ENCODE measurements at places on chromosomes 6 and 20.

- DNase-seq, result no peak
Measured at GRCh38 chr6:119986934-119987549, 637.5 kb upstream of the MAN1A1 start.

DNA sequence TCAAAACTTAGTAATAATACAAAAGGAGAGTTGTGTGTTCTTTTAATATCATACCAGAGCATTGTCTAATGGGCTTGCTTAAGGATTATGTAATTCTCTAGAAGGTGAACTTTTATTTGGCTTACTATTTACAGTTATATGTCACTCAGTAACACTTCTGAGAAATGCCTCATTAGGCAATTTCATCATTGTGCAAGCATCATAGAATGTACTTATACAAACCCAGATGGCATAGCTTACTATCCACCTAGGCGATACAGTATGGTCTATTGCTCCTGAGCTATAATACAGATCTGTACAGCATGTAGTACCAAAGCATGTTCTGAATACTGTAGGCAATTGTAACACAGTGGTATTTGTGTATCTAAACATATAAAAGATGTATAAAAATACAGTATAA is 340.1 kb downstream of the PHF3 start:
- DNase-seq, result no peak

- DNase-seq, result no peak
Measured at GRCh38 chr20:5920581-5920980, 29.8 kb downstream of the TRMT6 start.

DNA sequence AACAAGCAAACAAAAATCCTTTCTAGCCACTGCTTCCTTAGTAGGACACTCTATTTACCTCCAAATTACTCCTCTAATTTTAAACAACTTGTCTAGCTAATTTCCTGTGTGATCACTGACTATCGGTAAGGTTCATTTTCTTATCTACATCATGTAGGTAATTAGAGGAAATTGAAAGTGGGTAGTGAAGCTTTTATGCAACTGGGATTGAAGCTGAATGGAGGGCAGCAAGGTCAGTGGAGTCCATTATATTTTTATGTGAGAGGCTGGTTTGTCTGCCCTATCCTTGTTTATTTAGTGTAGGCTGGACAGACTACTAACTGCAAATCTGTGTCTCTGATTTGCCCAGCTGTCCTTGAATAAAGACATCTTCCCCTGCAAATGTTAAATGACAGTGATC is 88.5 kb upstream of the SIM1 start:
- no peak for DNase-seq

DNA sequence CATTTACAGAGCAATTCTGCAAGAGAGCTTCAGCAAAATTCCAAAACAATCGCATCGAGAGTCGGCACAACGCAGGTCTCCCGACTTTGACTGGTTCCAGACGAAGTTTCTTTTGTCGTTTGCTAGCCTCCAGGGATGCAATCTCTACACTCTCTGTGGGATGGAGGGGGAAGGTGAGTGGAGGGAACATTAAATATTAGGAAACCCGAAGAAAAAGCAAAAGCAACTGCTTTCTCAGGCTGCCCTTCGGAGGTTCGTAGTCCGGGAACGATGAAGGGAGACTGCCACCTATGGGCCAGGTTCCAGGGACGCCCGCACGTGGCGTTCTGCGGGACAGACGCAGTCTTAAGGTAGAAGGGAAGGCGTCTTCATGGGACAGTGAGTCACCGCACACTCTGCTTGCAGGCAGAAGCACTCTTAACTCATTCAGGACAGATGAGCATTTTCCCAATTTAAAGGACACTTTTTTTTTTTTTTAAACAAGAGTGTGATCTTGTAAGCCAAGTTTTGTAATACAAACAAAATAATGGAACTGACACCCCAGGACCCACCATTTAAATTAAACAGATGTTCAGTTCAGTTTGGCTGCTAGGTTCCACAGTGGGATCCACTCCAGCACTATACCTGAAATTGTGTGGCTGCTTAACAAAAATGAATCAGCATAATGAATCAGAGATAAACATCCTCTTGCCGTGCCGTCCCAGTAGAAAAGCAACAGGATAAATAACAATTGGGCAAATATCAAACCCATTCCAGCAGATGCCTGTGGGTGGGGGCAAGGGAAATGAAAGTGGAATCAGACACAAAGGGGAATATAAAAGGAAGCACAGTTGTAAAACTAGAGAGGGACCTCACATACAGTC is 65.8 kb upstream of the ARMC2 start:
- peak; percentile 63 for DNase-seq

GRCh38 chr20:38674092-38674764 is 50.1 kb upstream of the SLC32A1 start:
- DNase-seq, result peak; percentile 49

DNA sequence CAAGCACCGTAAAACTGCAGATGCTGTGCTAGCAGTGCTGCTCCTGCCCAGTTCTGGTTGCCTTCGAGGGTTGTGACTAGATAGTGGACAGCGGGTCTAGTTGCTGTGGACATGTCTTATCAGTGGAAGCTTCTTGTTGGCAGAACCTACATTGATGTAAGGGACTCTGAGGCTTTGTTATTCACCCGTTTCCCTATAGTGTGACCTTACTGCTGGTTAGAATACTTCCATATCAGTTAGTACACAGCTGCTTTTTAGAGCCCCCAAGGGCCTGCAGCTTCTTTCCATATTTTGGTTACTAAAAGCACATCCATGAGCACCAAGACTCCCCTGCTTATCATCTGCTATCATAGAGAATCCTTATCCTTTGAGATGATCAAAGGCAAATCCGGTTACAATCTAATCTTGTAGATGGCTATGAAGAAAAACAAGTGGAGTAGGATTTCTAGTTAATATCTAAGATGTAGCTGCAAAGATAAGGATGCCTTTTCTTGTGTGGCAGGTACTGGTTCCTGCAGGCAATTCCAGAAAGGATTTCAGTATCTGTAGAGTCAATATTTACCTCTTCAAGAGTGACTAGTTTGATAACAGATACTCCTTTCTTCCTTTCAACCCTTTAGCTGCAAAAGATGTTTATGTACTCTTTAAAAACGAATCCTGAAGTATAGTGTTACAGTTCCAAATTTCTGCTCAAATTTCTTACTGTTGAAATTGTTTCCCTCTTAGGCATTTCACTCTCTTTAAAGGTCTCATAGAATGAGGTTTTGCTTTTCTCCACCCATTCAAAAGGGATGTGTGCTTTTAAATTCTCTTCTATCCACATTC is 163.6 kb downstream of the JARID2 start:
- no peak for DNase-seq

GRCh38 chr6:108432792-108433191 is 127.9 kb upstream of the FOXO3 start:
- DNase-seq, result no peak

DNA sequence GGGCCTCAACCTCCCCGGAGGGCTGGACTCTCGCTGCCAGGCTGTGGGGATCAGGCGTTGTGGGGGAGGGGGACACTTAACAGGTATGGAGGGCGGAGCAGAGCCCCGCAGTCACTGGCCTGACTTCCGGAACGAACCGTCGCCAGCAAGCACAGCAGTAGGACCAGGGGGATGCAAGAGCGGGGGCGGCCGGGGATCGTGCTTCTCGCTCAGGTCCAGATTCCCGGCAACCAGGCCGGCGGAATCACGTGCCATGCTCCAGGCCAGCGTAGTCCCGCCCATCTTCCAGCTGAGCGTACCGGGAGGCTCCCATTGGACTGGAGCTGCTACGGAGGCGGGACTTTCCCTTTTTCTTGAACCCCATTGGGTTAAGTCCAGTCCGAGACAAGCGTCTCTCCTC is 10.0 kb upstream of the POU5F1 start:
- peak; percentile 26 for DNase-seq

- no peak for DNase-seq
Measured at GRCh38 chr6:122799916-122800686, 11.0 kb downstream of the SMPDL3A start.

DNA sequence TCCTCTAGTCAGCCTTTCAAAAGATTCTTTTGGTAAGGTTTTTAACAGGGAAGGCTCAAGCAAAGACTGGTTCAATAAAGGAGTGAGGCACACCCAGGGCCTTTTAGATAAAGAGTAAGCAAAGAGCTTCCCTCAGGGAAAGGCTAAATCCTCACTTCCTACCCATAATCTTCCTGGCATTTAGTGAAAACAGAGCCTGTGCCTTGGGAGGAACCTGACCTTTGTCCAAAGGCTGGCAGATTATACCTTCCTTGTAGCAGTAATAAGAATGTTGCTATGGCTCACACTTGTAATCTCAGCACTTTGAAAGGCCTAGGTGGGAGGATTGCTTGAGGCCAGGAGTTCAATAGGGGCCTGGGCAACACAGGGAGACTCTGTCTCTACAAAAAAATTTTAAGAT is 280.1 kb upstream of the PLCB4 start:
- no peak for DNase-seq

GRCh38 chr20:59223182-59223601 is 59.6 kb downstream of the ZNF831 start:
- no peak for DNase-seq

GRCh38 chr6:159257846-159258245 is 88.6 kb downstream of the FNDC1 start:
- DNase-seq, result no peak

- DNase-seq, result no peak
Measured at GRCh38 chr6:24458134-24458533, 31.2 kb downstream of the GPLD1 start.

DNA sequence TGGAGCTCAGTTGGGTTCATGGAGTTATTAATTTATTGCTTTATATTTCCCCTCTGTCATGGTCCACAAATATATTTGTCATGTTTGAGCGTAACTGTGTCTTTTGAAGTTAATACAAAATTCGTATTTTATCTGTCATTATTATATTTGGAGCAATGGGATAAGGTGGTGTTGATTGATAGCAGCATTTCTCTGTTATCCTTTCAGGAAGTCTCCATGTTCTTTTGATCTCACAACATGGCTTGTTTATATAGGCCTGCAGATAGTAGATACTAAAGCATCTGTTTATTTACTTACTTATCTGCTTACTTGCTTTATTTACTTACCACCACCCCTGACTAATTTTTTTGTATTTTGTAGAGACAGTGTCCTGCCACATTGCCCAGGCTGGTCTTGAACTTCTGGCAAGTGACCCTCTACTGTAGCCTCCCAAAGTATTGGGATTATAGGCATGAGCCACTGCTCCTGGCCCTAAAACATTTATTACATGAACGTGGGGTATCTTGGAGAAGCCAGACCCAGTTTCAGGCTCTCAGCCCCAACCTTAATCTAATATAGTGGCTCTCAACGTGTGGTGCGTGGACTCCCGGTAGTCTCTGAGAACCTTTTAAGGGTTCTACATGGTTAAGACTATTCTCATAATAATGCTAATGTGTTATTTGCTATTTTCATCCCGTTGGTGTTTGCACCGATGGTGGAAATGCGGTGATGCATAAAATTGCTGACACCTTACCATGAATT is 104.2 kb downstream of the NCOA3 start:
- DNase-seq, result no peak

DNA sequence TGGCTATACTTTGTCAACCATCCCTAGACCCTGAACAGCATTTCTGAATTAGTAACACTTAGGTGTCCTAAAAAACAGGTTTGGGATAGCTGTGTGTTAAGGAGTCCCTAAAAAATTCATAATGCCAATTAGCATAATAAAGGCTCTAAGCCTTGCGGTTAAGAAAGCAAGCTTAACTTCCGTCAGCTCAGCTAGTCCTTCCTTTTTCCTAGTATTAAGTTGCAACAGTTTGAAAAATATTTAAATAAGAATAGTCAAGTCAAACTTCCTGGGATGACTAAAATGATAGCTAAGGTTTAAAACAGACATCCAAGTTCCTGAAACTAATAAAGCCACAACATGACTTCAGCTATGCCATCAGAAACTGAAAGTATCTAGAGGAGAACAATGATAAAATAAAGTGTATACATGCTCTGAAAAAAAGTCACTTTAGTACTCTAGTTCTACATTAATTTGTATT is 3.5 kb downstream of the AKIRIN2 start:
- DNase-seq, result no peak

GRCh38 chr6:6007366-6008088 is 802 bp upstream of the NRN1 start:
- DNase-seq, result no peak

GRCh38 chr20:55353206-55353605 is 652.1 kb downstream of the CBLN4 start:
- no peak for DNase-seq

DNA sequence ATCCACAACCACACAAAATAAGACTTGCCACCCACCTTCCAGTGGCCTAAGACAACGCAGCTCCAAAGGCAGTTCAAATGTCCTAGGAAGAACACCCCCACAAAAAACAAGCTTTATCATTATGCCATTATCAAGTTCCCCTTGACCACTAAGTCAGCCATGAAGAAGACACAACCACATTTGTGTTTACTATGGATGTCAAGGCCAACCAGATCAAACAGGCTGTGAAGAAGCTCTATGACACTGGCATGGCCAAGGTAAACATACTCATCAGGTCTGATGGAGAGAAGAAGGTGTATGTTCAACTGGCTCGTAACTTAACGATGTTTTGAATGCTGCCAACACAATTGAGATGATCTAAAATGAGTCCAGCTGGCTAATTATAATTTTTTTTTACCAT is 26.1 kb downstream of the SEC63 start:
- no peak for DNase-seq

DNA sequence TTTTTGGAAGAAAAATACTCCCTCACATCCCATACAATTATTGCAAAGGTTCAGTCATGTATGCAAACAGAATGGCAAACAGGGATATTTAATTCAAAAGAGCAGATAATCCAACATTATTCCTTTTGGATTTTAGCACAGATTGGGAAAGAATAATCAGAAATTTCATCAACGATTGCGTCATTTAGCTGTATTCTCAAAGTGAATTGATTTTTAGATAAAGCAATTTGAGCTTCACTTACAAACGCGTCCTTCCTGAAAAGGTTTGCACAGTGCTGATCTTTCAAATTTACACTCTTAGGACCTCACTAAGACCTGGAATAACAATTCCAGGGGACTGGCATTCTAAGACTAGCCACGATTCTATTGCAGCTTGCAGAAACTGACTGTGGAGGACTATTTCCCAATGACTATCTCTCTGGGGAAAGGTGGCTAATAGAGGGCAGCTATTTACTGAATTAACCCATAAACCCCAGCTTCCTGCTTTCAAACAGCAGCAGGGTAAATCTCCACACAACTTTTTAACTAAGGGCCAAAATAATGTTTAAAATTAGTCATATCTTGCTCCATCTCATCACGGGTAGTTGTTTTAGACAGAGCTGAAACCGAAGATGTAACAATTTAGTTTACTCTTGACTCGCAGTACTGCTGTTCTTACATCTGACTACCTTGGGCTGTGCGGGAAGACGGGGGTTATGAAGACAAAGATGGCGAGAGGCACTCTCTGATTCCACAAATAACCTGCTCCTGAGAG is 131.2 kb upstream of the FAM184A start:
- DNase-seq, result no peak

GRCh38 chr20:32474967-32475811 is 109.9 kb downstream of the NOL4L start:
- no peak for DNase-seq

DNA sequence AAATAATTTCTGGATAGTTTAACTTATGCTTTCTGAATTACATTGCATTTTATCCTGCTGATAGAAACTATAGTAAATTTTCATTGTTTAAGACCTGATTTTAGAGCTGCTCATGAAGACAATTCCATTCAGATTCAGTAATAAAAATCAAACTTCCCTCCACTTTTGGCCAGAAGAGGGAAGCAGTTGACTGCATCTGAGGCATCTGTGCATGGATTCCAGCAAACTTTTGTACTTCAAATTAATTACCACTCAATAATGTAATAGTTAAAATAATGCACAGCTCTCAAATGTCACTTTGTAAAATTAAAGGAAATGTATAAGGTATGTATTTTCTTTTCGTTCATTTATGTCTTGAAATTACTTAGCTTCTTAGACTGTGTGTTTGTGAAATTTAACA is 64.2 kb upstream of the SLC35B3 start:
- no peak for DNase-seq

- no peak for DNase-seq
Measured at GRCh38 chr6:105483492-105483891, 80.6 kb upstream of the PREP start.
